Stimulated activated CD8-positive, alpha-beta memory T cell treated with anti-CD3 and anti-CD28 coated beads, Interleukin-2, amount 100 ng/mL, for 48 hours (primary cell): ENCODE measurements at places on chromosomes 2 and 18.
A peak's percentile ranks its signal among the peaks of the same experiment; 100 is the strongest.

DNA sequence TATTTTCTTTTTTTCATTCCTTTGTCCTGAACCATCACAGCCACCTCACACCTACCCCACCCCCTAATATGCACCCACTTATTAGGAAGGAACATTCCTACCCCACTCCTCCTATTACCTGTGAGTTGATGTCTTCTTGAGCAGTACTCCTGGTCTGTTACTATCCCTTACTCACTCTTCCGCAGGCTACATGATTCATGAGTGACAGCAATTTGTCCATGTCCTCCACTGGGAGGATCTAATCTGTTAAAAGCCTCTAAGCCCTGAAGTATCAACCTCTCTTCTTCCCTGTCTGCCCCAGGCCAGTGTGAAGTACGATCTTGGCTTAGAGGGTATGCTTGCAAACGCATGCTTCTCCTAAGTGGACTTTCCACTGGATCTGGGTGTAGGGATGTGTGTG is 75.6 kb upstream of the RFX8 start:
- no peak for DNase-seq

DNA sequence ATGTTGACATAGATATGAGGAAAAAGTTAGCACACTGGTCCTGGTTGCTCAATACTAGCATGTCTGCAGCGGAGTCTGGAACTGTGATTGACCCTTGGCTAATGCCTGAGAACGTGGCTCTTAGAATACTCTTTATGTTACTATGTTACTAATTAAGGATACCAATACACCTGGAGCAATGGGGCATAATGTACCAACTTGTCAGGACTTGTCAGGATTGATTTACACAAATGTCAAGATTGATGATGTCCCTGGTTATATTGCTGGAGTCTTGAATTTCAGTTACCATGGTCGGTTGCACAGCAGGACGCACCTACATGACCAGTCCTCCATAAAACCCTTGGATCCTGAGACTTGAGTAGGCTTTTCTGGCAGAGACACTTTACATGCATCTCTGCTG is 810.9 kb downstream of the CPS1 start:
- DNase-seq: no peak

- DNase-seq: no peak
Observed at GRCh38 chr2:111238296-111238695, 117.6 kb downstream of the BCL2L11 start.

- no peak for DNase-seq
Observed at GRCh38 chr2:127256381-127256780, 36.3 kb upstream of the CYP27C1 start.

DNA sequence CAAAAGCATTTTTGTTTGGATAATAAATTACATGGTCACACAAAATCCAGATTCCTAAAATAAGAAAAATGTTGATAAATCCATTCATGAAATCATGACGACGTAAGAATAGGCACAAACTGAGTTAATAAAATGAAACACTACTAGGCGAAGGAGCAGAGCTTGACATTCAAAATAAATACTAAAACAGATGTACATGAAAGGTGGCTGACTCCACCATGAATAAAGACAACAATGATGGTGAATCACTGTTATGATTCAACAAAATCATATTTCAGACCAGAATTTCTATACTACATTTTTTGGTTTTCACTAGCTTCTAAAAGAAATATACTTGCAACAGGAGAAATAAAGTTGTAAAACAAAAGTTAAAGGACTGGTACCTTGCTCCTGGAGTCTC is 122.0 kb upstream of the RNU4ATAC start:
- no peak for DNase-seq

DNA sequence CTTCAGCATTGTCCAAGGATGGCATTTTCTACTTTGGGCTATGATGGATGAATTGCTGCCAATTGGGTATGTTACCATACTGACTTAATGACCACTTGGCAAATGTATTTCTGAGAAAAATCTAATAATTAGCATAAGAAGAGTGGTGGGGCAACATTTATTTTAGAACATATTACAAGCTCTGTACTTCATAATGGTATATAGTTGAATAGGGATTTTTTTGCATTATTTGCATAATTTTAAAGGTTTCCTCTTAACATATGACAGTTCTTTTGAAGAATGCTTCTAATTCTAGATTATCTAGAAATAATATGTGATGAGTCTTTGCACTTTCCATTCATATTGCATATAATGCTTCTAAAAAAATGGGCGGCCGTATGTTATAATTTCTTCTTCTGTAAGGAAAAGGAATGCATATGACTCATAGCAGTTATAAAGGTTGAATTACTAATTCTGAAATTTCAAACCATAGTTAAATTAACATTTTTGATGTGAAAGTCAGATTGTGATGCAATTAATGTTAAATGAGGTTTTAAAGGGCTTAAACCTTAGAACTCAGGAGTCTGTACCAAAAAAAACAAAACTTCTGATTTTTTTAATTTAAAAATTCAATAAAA is 1652.3 kb upstream of the SLC39A10 start:
- no peak for DNase-seq

- no peak for DNase-seq
Observed at GRCh38 chr2:100279586-100280534, 42.4 kb downstream of the LONRF2 start.

DNA sequence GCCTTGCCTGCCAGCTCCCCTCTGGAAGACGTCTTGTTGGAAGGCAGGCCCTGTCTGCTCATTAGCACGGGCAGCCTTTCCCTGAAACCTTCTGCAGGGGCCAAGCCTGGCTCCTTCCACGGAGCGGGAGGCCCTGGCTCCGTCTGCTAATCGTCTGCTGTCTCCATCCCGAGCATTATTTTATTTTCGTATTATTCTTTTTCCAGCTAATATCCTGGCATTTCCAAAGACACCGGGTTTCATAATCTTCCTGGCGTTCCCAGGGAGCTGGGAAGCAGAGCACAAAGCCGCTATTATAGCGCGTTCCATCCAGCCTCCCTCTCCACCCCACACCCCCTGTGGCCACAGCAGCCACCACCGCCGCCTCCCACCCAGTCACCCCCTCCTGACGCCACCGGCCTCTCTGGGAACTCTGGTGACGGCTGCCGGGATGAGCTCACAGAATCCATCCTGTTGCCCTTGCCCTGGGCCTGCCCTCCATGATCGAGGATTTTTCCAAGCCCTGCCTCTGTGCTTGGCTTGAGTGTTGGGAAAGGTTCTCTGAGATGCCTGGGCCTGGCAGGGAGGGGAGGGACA is 125.5 kb downstream of the DYSF start:
- no peak for DNase-seq

GRCh38 chr2:85409845-85410583 is at the start of gene CAPG:
Gene CAPG (minus strand): TSS chr2:85410366. CDS start chr2:85402145, 8,221 bp downstream.
- peak; percentile 34 for DNase-seq

- DNase-seq: no peak
Observed at GRCh38 chr18:55001394-55002024, 42.2 kb upstream of the CCDC68 start.

GRCh38 chr2:203177361-203177760 is 61.5 kb upstream of the CYP20A1 start:
- no peak for DNase-seq

DNA sequence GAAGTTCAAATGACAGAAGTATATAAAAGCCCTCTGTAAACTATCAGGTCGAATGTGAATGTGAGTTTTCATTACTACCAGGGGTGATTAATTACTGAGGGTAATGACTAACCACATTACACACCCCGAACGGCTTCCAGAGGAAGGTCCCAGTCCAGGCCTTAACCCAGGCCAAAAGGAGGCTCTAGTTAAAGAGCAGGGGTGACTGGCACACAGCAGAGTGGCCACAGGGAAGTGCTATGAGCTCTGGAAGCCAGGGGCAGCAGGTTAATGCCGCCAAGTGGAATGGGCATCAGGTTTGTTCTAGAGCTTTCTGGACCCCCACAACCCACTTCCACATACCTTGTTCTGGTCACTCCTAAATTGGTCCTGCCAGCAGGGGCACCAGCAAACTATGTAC is 87.7 kb downstream of the BCL11A start:
- DNase-seq: no peak

DNA sequence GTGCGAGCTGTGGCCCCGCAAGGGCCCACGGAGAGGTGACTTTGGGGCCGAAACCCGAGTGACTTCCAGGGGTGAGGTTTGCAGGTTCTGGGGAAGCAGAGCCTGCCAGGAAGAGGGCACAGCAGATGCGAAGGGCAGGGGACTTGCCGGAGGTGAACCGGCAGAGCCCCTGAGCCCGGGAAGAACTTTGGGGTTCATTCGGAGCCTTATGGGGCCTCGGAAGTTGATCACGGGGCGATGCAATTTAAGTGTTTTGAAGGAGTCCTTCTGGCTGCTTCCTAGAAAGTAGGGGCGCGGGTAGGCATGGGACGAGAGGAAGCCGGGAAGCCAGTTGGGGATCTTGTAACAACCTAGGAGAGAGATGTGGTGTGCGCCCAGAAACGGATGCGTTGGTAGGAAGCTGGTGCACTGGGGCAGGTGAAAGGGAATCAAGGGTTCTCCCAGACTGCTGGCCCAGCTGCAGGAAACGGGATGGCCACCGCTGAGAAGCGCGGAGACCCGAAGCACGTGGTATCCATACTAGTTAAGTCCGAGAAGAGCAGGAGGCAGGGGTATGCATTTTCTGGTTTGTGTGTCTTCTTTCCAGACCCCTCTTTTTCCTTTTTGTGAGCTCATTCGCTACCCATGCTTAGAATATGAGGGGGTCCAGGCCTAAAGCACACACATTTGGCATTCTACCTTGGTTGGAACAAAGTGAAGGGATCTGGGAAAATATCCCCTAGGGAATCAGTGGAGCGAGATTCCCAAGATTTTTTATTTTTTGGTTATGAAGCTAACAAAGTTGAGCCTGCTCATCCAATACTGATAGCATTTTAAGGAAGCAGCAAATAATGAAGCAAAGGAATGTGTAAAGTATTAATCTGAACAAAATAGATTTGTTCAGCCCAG is 758 bp downstream of the SCLY start:
- DNase-seq: peak; percentile 13

DNA sequence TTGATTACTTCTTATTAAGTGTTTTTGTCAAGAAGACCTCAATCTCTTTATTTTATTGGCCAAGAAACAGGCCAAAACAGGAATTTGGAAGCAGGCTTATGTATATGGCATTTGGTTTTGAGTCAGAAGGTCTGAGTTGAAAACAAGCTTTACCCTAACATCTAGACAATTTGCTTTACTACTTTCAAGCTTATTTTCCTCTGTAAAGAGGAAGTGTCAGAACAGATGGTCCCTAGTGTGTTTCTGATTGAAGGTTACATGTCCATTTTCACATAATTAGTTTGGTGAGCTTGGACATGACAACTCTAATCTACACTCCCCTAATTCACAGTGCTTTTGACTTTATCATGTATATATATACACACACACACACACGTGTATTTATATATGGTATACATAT is 19.8 kb upstream of the MAP4K4 start:
- DNase-seq: no peak

- peak; percentile 63 for DNase-seq
Observed at GRCh38 chr2:45643543-45644542, 7.6 kb upstream of the PRKCE start.

- no peak for DNase-seq
Observed at GRCh38 chr2:282371-283263, 5.3 kb downstream of the ALKAL2 start.

- DNase-seq: no peak
Observed at GRCh38 chr2:109244750-109245382, 115.9 kb downstream of the SH3RF3 start.
